Natural killer cell treated with Interleukin-12 subunit alpha and Interleukin-12 subunit beta and Interleukin-15 and Interleukin-18, amount 100 ng/mL, for 72 hours (primary cell): ENCODE measurements at places on chromosomes 6 and 20.

DNA sequence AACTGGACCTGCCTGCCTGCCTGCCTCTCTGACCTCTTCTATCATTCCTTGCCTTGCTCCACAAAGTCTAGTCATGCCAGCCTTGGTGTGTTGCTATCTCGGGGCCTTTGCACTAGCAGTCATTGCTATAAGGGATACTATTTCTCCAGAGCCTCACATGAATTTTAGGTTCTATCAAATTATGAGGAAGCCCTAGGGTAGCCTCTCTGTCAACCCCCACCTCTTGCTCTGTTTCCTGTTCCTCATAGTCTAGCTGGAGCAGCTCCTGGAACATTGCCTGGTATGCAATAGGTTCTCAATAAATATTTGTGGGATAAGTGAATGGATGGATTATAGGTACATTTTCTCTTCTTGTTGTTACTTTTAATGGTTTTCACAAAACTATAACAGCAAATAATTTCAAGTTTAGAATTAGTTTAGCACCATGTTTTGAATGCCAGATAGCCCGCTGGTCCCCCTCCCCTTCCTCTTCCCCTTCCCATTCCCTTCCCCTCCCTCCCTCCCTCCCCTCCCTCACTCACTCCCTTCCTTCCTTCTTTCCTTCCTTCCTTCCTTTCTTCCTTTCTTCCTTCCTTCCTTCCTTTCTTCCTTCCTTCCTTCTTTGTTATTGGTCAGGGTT lies 46.9 kb upstream of the DTNBP1 start:
- no peak for DNase-seq

- no peak for DNase-seq
Observed at GRCh38 chr6:162053084-162053483, 674.5 kb downstream of the PRKN start.

- no peak for DNase-seq
Observed at GRCh38 chr6:68476611-68477010, 158.5 kb upstream of the ADGRB3 start.

DNA sequence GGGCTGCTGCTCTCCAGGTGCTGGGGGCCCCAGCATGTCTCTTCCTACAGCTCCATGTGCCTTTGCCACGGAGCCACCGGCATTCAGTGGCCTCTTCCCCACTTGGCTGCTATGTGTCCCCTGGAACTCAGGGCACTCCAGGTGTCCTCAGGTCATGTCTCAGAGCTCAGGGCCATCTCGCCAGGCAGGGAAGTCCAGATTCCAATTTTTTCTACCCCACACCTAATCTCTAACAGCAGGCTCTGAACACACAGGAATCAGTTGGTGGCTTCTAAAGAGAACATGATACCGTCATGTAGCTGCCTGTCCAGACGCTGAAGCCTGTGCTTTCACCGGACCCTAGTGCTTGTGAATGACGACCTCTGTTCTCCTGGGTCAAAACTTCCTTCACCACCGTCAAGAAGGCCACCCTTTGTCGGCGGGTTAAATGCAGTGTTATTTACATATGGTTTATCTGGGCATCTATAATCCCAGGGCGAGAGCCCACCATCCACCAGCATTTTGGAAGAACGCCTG lies 4.2 kb upstream of the SLCO4A1 start:
- DNase-seq = no peak

DNA sequence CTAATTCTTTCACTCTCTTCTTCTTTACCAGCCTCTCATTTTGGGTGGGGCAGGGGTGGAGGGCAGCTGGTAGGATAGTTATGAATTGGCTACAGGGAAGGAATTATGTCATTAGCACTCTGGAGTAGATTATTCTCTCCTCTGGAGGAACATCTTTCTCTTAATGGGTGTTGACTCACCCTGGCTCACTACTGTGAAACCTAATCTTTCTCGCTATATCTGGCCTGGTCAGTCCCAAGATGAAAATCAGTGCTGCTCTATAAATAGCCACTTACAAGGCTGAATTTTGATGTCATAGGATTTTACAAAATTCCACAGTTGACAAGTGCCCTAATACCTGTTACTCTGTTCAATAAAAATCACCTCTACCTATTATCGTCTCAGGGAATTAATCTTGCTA lies 151.3 kb downstream of the COL9A1 start:
- no peak for DNase-seq

DNA sequence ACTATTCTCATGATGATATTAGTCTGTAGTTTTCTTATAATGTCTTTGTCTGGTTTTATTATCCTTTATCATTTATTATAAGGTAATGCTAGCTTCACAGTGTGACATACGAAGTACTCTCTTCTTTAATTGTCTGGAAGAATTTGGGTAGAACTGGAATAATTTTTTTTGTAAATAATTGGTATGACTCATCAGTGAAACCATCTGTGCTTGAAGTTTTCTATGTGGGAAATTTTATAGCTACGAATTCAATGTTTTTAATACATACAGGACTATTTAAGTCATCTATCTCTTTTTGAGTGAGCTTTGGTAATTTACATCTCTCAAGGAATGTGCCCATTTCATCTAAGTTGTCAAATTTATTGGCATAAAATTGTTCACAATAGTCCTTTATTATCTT lies 86.3 kb downstream of the SOD2 start:
- no peak for DNase-seq

DNA sequence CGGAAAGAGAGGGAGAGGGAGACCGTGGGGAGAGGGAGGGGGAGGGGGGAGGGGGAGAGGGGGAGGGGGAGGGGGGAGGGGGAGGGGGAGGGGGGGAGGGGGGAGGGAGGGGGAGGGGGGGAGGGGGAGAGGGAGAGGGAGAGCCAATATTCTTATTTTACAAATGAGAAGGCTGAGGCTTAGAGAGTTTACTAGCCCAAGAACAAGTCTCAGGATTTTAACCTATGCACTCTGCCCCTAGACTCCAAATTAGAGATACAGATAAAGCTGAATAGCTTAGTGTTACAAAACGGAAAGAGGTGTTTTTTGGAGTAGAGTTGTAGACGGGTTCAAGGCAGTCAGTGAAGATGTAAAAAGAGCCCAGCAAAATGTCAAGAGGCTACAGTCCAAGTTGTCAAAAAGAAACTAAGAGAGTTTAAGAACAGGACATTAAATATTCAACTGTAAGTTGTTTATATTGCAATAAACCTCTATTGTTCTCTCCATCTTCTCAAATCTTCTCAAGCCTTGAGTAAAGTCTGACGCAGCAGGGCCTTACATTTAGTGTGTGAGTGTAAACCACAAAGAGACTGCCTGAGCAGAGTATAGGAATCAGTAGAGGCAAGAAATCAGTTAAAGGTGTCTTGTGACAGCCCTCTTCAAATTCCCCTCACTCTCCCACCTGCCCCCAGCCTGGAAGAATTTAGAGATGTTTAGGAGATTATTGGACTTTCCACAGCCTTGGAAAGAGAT lies 34.9 kb upstream of the AKIRIN2 start:
- DNase-seq = no peak

DNA sequence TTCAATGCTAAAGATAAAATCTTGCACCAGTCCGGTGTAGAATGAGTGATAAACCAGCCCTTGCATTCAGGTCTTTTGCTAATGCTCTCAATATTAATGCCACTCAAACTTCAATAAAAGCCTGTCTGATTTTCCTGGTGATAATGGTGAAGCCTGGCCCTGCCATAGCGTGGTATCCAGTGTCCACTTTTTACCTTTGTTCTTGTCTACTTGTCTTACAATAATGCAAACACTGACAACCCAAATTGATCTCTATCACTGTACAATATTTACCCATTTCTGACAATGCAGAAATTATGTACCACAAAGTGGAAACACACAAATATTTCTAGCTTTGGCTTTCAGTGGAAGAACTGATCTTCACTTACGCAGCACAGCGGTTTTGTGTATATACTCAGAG lies 189.1 kb downstream of the ZDHHC14 start:
- no peak for DNase-seq

GRCh38 chr6:140077827-140078560 lies 703.5 kb upstream of the CITED2 start:
- no peak for DNase-seq

GRCh38 chr6:3862038-3862437 lies 12.9 kb downstream of the FAM50B start:
- no peak for DNase-seq
